ENCODE measurements at places on chromosomes 1 and 21. TPM values are rescaled to one million over a fixed set of nuclear protein-coding genes. Genes with fewer than 3 reads are reported as not detected.

C8A gene
- total RNA-seq = not detected

CTTNBP2NL gene
- 17.0 TPM for total RNA-seq

CFAP141 gene
- total RNA-seq = not detected

ANKRD45 gene
- total RNA-seq = 3.5 TPM

AKR7A2 gene
- 94.2 TPM for total RNA-seq

FCGR3A gene
- total RNA-seq = 10.7 TPM

KCNQ4 gene
- total RNA-seq = 8.6 TPM

IGSF3 gene
- total RNA-seq = 42.0 TPM

SYPL2 gene
- 25.6 TPM for total RNA-seq

MCOLN3 gene
- total RNA-seq = 5.3 TPM

DENND1B gene
- total RNA-seq = 22.3 TPM

ENSA gene
- 82.9 TPM for total RNA-seq

RGS8 gene
- not detected for total RNA-seq

LIN28A gene
- total RNA-seq = not detected

HMGB4 gene
- not detected for total RNA-seq

SASS6 gene
- total RNA-seq = 3.9 TPM

PGLYRP4 gene
- total RNA-seq = not detected

MEX3A gene
- total RNA-seq = 29.6 TPM

LDLRAD1 gene
- total RNA-seq = not detected

RFX5 gene
- 31.6 TPM for total RNA-seq

AGBL4 gene
- 3.3 TPM for total RNA-seq

BGLAP gene
- 2.1 TPM for total RNA-seq

F3 gene
- total RNA-seq = 35.3 TPM

FCRL6 gene
- total RNA-seq = not detected

KRTAP6-3 gene
- not detected for total RNA-seq

IFI44 gene
- total RNA-seq = 13.0 TPM

ZBTB17 gene
- total RNA-seq = 36.6 TPM

RBM11 gene
- total RNA-seq = 2.7 TPM

IGSF9 gene
- total RNA-seq = 5.8 TPM

CD84 gene
- total RNA-seq = 3.7 TPM

MTARC1 gene
- total RNA-seq = 12.9 TPM

CFHR1 gene
- not detected for total RNA-seq

S100A3 gene
- not detected for total RNA-seq

ZMYM1 gene
- 25.1 TPM for total RNA-seq

FAAH gene
- total RNA-seq = 27.0 TPM

KLF17 gene
- not detected for total RNA-seq

HSD3B1 gene
- not detected for total RNA-seq

S100A8 gene
- total RNA-seq = 89.2 TPM

TMPRSS2 gene
- total RNA-seq = 54.8 TPM

TTC22 gene
- 6.8 TPM for total RNA-seq

DMRTA2 gene
- not detected for total RNA-seq

CHI3L1 gene
- 10.3 TPM for total RNA-seq

NR1I3 gene
- 0.23 TPM for total RNA-seq

ZBTB37 gene
- total RNA-seq = 24.8 TPM

C1orf198 gene
- total RNA-seq = 80.0 TPM

SLC45A1 gene
- 2.0 TPM for total RNA-seq

CRYAA gene
- not detected for total RNA-seq

RHBDL2 gene
- total RNA-seq = 1.5 TPM

PLA2G2C gene
- not detected for total RNA-seq

PLA2G2F gene
- total RNA-seq = 0.18 TPM

OR6N1 gene
- not detected for total RNA-seq

AMY1A gene
- total RNA-seq = not detected

GPR37L1 gene
- 0.06 TPM for total RNA-seq
